ENCODE measurements at places on chromosomes 6 and 20.

DNA sequence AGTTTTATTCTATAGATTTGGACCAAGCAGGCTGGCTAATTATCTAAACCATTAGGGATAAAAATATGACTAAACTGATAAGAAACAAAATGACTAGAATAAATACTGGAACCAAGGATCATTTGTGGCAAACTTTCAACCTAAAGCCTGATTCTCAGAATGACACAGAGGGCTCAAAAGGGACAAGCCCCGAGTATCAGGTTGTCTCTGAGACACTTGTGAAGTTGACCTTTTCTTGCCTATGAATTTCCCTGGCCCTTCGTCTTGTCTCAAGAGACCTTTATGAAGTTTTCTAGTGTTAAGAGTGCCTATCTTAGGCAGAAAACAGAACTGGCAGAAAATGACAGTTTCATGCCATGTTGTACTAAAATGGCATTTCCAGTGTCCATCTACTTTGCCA lies 68.3 kb downstream of the IMPG1 start:
- no peak for DNase-seq

GRCh38 chr6:156600678-156601077 lies 176.5 kb upstream of the ARID1B start:
- DNase-seq, result no peak

DNA sequence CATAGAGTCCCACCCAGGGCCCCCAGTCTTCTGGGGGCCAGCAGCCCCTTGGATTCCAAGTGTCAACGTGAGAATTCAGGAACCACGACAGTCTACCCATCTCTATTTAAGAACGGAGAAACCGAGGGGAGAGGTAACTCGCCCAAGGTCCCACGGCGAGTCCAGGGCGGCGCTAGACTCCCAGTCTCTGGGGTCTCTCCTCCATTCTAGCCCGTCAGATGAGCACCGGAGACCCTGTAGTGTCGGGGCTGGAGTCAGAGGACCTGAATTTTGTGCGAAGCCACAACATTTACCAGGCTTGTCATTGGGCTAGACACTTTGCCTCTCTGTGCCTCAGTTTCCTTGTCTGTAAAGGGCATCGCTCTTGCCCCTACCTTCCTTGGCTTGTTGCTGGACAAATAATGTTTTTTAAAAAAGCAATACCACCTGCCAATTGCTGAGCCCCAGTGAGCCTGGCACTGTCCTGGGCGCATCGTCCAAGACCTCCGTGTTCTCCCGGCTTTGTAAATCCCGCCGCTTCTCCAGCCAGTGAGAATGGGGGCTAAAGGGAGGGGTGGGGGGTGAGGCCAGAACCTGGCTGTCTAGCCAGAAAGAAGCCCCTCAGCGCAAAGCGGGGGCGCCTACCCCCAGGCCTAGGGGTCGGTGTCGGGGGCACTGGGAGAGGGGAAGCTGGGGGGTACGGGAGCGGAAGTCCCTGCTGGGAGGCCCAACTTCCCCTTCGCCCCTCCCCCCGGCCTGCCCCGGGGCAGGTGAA lies 91.7 kb downstream of the NCR2 start:
- no peak for DNase-seq

DNA sequence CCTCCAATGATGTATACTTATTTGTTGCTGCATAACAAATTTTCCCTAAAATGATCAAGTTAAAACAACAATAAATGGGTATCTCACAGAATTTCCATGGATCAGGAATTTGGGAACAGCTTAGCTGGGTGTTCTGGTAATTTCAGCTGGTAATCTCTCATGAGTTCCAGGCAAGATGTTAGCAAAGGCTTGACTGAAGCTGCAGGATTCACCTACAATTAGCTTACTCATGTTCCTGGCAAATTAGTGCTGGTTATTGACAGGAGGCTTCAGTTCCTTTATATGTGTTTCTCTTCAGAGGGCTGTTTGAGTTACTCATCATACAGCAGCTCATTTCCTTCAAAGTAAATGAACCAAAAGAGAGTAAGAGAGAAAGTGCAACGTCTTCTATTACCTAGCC lies 506.3 kb upstream of the IMPG1 start:
- no peak for DNase-seq

DNA sequence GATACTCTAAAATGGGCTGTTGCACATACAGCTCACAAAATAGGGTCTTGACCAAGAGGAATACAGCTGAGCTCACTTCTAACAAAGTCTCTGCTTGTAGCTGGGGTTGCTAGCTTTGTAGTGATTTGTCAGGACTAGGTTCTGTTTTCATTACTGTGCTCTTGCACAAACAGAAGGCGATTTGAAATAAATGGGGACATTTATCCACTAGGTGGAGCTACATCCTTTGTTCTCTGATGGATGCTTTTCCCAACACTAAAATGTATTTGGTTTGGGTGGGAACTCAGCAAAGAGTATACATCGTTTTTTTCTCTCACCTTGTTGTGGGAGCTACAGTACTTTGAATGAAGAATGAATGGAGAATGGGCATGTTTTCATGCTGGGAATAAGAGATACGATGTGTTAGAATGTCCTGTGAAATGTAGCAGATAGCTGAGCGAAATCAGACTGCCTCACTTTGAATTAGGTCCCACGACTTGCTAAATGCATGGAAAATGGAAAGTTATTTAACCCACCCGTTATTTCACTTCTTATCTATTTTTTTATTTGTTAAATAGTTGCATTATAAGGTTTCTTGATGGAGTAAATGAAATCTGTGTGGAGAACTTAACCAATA lies 494.7 kb upstream of the MAP3K7 start:
- no peak for DNase-seq

DNA sequence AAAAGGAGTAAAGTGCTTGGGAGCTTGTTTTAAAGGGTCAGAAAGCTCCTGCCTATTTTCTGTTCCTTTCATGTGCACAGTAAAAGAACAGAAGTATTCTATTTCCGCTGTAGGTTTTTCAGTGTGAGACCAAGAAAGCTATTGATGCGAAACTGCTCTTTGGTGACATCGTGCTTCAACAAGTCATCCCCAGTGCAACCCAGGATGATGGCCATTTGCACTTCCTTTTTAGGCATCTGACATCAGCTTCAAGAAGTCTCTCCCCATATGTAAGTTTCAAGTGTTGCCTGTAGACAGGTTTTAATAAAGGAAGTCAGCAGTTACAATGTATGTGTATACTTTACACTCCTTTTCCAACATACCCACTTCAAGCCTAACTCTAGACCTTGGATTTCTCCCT lies 131.6 kb downstream of the RFX6 start:
- DNase-seq, result no peak

DNA sequence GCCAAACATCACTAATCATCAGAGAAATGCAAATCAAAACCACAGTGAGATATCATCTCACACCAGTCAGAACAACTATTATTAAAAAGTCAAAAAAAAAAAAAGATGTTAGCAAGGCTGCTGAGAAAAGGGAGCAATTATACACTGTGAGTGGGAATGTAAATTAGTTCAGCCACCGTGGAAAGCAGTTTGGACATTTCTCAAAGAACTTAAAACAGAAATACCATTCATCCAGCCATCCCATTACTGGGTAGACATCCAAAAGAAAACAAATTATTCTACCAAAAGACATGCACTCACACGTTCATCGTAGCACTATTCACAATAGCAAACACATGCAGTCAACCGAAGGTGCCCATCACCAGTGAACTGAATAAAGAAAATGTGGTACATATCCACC lies 213.9 kb downstream of the TTLL2 start:
- no peak for DNase-seq

DNA sequence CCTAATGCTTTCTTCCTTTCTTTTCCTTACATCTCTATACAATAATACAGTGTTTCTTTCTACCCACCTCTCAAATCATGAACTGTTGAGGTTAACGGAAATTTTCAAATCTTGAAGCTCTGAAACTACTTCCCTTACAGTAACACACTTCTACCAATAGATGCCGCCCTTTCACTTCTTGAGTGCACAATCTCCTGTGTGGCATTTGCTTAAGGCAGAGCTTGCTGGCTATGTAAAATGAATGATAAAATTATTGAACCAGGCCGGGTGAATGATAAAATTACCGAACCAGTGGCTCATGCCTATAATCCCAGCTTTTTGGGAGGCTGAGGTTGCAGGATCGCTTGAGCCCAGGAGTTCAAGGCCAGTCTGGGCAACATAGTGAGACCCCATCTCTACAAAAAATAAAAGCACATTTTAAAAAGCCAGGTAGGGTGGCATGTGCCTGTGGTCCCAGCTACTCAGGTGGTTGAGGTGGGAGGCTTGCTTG lies 56.8 kb downstream of the KCNS1 start:
- peak; percentile 79 for DNase-seq

GRCh38 chr6:50842446-50842845 lies 23.8 kb downstream of the TFAP2B start:
- no peak for DNase-seq

DNA sequence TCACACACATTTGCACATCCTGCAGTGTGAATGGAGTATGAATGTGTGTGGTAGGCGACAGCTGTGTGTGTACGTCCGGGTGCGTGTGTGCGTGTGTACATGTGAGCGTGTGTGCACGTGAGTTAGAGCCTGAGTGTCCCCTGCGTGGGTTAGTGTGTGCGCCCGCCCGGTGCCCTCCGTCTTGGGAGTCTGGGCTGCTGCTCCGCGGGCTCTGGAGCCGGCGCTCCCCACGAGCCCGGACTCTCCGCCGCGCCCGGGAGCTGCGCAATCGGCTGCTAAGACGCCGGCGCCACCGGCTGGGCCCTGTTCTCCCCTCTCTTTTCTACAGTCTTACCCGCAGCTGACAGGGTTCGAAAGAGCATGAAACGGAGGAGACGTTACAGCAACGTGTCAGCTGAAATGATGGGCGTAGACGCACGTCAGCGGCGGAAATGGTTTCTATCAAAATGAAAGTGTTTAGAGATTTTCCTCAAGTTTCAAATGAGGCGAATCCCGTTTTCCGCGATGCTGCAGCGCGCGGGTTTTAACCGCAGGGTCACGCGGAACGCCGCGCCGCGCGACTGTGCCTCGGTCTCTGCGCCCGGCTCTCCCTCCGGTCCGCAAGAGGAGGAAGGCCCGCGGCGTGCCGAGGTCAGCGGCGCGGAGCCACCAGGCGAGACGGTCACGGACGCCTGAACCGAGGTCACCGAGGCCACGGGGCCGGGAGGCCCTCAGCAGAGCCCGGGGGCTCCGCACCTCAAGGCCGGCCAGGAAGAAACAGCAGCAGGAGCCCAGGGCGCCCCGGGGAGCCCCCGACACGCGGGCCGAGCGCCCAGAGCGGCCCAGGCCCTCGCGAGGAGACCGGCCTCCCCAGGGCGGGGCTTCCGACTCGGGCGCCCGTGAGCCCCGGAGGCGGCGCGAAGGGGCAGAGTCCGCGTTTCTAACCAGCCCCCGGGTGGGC lies 95.3 kb upstream of the BHLHE23 start:
- no peak for DNase-seq

- DNase-seq, result no peak
Measured at GRCh38 chr20:21004386-21005076, 101.6 kb downstream of the LINC00237 start.

GRCh38 chr6:1481286-1481685 lies 91.9 kb downstream of the FOXF2 start:
- peak; percentile 18 for DNase-seq

DNA sequence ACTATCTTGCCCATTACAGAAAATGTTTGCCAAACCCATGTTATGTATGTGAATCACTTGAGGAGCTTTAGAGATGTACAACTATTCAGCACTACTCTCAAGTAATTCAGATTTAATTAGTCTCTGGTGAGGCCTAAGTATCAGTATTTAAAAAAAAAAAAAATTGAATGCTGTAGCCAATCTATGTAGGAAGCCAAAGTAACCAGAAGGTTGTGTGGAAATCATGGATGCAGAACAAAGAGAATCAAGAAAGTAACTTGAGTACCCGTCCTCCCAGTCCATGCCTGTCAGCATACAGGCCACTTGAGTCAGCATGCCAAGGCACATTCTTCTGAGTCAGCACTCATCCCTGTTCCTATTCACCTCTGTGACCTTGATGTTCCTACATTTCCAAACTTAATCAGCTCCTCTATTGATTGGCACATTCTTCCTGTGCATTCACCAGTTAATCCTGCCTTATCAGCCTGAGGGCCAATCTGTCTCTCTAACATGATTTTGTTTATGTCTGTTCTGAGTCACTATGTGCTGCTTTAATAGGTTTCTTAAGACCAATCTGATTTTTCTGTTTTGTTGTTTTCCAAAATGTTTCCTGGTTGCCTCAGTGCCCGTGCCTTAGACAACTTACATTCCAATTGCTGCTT lies 165.6 kb downstream of the KCNQ5 start:
- DNase-seq, result peak; percentile 25

GRCh38 chr20:33488201-33488600 lies 1.7 kb upstream of the CBFA2T2 start:
- DNase-seq, result no peak

DNA sequence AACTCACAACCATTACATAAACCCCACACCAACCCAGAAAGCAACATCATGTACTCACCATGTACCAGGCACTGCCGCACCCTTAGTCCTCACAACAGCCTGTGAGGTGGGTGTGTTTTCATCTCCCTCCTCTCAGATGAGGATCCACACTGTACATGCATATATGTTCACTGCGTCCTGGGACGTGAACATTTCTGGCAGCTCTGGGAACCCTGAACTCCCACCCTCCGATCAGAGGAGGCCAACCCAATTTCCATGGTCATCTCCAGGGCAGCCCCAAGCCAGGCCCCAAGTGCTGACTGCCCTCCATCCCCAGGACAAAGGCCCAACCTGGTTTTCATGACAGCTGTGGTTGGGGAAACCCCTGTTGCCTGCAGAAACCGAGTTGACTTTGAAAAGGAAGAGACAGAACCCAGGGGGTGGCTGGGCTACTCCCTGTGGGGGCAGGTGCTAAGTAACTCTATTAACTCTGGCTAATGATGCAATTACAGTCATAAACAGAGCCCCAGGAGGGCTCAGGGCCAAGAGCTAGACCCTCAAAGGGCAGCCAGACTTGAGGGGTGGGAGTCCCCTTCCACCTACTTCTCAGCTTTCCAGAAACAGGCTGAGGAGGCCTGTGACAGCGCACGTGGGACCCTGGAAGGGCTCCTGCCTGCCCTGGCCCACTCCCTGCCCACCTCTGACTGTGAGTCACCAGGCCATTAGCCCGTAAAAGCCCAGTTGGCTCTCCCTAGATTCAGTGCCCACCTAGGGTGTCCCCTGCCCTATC lies 2.6 kb downstream of the TFEB start:
- no peak for DNase-seq

DNA sequence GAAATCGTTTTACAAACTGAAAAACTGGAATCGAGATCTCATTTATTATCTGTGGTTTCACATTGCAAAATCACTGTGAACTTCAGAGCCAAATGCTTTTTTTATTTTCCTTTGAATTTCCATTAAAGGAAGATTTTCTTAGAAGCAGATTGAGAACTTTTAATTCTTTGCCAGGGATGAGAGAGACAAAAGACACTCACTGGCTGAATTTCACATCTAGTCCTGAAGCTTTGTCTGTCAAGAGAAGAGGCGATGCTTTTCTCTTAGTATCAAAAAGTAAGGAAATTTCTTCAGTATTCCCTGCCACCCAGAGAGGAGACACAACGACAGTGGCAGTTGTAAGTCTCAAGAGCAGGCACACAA lies 141.8 kb downstream of the TMEM200A start:
- DNase-seq, result no peak

GRCh38 chr6:78709021-78709420 lies 158.3 kb upstream of the IRAK1BP1 start:
- DNase-seq, result no peak

DNA sequence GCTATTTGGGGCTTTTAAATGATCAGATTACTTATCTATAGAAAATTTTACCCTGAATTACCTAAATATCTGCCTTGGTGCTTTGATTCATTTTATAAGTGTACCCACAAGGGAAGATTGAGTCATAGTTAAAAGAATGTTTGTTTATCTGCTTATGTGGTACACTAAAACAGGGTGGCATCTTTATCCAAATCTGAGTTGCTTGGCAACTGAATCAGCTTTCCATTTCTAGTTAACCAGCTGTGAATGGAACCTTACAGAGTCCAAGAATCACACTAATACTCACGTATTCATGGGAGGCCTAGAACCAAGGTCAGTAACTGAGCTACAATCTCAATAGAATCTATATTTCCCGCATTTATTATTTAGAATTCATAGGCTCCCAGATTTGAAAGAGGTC lies 44.0 kb upstream of the CAP2 start:
- no peak for DNase-seq

All from COLO829 (cell line).